ENCODE measurements at places on chromosomes 1 and 21.
A peak's percentile ranks its signal among the peaks of the same experiment; 100 is the strongest.

GRCh38 chr1:117568999-117569398 is 36.8 kb upstream of the TENT5C start:
- no peak for DNase-seq

- no peak for DNase-seq
Observed at GRCh38 chr1:28378906-28379305, 9.4 kb downstream of the PHACTR4 start.

- no peak for DNase-seq
Observed at GRCh38 chr1:246427611-246428010, 79.5 kb downstream of the SMYD3 start.

- DNase-seq = no peak
Observed at GRCh38 chr1:169148472-169149252, 42.2 kb downstream of the ATP1B1 start.

- DNase-seq = no peak
Observed at GRCh38 chr1:246780264-246780663, 56.1 kb downstream of the SCCPDH start.

- no peak for DNase-seq
Observed at GRCh38 chr1:177355575-177355974, 184.8 kb downstream of the BRINP2 start.

- DNase-seq = no peak
Observed at GRCh38 chr1:6685381-6685780, 16.2 kb downstream of the DNAJC11 start.

DNA sequence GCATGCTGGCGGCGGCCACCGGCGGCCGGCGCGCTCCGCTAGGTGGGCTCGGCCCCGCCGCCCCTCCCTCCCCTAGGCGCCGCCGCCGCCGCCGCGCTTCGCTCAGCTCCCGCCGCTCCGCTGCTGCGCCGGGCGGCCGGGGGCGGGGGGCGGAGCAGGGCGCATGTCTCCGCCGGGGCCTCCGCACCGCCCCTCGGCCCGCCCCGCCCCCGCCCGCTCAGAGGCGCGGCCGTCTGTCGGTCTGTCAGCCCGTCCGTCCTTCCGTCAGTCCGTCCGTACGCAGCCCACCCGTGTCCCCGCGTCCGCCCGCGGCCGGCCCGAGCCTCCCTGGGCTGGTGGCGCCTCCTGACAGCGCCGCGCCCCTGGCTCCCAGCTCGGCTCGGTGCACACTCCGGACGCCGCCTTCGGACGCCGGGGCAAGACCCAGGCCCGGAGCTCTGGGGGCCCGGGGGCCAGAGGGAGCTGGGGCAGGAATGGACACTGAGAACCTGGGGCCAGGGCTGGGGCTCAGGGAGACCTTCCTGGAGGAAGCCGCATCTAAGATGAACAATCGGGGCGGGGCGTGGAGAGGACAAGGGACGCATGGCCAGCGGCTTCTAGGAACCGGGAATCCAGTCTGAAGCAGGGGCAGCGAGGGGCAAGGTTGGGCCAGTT is at the start of gene GPR153:
Gene GPR153 (minus strand): TSS at position 138 of the 654 bp plus-strand sequence. CDS start 6,193 bp downstream, outside the sequence.
- peak; percentile 34 for DNase-seq

GRCh38 chr1:60299581-60299980 is 226.0 kb upstream of the C1orf87 start:
- DNase-seq = no peak

GRCh38 chr1:236848274-236848923 is 53.3 kb downstream of the MTR start:
- no peak for DNase-seq

GRCh38 chr1:64823691-64824476 is 79.0 kb downstream of the RAVER2 start:
- DNase-seq = no peak

DNA sequence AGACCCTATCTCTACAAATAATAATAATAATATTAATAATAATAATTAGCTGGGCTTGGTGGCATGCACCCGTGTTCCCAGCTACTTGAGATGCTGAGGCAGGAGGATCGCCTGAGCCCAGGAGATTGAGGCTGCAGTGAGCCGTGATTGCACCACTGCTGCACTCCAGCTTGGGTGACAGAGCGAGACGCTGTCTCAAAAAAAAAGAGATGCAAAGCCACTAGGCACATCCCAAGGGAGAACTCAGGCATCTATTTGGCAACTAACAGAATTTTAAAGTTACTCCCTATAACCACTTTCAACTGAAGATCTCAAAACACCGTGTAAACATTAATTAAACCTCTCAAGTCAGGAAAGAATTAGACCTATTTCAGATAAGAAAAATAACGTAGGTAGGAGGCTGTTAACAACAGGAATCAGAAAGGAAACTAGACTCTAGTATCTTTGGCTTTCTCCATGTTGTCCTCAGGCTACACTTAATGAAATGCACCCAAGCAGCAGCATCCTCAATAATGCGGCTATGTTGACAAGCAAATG is 3.7 kb downstream of the RNF19B start:
- no peak for DNase-seq

- DNase-seq = no peak
Observed at GRCh38 chr1:171736196-171736595, 5.7 kb downstream of the VAMP4 start.

- no peak for DNase-seq
Observed at GRCh38 chr1:44681905-44682882, 7.7 kb downstream of the ARMH1 start.

GRCh38 chr1:12147201-12147701 is 19.5 kb upstream of the TNFRSF1B start:
- DNase-seq = no peak
